ENCODE measurements at places on chromosomes 3 and 15.

DNA sequence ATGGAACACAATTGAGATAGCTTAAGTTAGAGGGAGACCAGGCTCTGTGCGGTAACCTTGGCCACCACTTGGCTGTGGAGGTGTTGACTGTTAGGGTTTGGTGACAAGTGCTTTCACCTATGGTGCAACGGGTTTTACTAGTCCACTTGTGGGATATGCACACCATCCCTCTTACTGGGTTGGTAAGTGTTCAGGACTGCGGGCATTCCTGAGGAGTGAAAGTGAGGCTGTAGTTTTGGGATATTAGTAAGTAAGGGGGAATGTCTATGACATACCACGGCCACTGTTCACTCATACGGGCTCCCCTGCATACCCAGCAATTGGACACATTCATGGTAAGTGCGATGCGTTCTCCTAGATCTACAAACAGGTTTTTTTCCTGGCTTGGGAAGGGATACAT is 8.0 kb upstream of the RAD54L2 start:
- DNase-seq: no peak

GRCh38 chr3:179056326-179056725 is 15.3 kb downstream of the ZMAT3 start:
- DNase-seq: no peak

GRCh38 chr3:60758831-60759230 is 492.4 kb downstream of the FHIT start:
- no peak for DNase-seq

DNA sequence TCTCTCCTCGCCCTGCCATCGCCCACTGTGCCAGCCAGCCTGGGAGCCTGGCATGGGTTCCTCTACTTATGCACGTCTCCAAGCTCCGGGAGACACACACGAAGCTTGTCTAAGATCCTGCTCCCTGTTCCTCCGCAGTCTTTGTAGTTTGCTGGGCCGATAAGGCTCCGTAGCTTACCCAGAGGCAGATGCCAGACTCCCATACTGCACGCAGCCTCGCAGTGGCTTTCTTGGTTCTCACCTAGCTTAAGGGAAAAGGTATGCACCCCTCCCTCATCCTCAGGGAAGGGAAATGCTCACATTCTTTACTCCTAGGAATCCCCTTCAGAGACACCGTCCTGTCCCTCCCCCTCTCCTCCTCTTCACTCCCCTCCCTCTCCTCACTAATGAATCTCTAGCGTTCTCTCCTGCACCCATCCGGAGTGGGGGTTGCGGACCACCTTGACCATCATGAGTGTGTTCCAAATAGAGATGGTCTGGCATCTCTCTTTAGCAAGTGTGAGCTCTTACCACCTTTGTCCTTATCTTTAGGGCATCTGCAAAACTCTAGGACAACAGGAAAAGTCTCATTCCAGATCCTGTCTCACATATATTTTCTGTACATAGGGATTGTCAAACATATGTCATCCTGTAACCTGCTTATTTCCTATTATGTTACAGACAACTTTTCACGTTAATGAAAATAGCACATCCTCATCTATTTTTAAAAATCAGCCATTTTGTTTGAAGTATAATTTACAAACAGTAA is 56.5 kb downstream of the TMEM266 start:
- no peak for DNase-seq

GRCh38 chr15:64090527-64090926 is 3.1 kb downstream of the CIAO2A start:
- DNase-seq: no peak

DNA sequence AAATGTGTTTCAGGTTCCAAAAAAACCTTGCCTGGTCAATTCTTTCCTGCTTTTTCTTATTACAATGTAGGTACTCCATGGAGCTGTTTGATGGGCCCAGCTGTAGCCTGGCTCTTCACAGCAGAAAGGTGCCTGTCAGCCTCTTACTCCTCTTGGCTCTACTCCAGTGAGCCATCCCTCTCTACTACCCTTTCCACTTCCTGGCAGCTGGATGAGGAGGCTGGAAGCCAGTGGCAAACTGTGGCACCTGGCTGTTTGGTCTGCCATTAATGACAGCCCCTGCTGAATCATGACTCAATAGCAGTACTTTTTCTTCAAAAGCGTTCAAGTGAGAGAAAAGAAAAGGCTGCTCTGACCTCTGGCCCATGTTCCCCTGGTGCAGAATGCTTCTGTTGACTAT is 618.1 kb downstream of the PYDC2 start:
- no peak for DNase-seq

DNA sequence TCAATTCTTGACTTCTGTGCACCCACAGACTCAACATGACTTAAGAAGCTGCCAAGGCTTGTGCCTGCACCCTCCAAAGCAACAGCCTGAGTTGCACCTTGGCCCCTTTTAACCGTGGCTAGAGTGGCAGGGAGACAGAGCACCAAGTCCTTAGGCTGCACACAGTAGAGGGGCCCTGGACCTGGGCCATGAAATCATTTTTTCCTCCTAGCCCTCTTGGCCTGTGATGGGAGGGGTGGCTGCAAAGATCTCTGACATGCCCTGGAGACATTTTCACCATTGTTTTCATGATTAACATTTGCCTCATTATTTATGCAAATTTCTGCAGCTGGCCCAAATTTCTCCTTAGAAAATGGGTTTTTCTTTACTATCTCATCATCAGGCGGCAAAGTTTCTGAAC is 836.8 kb downstream of the ZPLD1 start:
- no peak for DNase-seq

DNA sequence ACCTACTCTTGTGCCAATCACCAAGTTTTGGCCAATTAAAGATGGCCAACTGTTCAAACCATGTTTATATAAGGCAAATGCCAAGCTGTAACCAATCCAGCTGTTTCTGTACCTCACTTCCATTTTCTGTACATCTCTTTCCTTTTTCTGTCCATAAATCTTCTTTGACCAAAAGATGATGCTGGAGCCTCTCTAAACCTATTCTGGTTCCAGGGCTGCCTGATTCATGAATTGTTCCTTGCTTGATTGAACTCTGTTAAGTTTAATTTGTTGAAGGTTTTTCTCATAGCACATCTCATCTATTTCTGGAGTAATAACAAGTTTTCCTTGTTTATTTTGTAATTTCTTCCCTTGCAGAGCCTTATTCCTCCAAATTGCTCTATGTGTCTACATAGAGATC is 115.3 kb upstream of the SMAD3 start:
- no peak for DNase-seq

GRCh38 chr15:40957581-40958051 is 4.3 kb downstream of the CHAC1 start:
- DNase-seq: no peak

DNA sequence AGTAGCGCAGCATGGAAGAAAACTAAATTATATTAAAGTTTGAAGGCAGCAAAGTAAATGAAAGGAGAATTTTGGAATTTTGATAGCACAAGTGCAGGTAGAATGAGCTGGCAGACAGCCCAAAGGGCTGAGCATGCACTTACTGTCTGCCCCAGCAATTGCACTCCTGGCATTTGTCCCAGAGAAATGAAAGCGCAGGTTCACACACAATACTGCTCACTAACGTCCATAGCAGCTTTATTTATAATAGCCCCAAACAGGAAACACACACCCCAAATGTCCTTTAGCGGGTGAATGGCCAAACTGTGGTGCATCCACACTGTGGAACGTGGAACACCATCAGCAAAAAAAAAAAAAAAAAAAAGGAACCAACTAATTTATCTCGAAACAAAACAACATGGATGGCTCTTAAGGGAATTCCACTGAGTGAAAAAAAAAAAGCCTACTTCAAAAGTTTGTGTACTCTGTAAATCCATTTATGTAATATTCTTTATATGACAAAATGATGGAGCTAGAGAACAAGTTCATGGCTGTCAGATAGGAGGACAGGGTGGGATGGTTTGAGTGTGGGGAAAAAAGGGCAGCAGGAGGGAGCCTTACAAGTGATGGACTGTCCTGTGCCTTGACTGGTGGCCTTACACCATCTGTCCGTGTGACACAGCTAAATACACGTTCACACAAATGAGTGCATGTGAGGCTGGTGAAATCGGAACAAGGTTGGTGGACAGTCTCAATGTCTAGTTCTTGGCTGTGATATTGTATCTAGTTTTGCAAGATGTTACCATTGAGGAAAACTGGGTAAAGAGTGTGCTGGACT is 6.0 kb upstream of the TM2D3 start:
- DNase-seq: no peak

DNA sequence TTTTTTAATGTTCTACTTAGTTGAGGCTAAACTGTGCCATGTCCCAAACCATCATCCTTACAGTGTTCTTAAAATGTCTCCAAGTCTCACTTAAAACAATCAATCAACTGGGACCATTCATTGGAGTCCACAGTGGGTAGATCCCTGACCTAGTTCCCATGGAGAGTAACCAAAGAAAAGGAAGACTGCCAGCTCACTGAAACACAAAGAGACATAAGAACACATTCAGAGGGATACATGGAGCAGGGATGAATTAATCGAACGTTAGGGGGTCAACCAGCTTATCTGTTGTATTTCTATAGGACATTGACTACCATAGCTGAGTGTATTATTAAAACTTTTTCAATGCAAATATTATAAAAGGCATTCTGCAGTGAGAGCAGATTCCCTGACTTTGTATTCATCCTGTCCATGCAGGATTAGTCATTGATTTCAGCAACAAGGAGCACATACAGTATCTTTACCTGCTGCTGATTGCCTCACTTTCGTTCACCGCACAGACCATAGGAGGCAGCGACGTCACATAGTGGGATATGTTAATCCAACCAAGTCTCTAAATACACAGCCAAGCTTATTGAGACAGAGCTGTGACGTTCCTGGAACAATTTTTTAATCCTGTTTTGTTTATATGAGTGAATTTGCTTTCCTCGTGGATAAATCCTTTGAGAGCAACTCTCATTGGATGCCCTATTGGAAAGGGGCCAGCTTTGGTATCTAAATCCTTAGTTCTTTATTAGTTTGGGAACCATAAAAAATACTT is 364.9 kb upstream of the RBMS3 start:
- no peak for DNase-seq

GRCh38 chr3:10116138-10116460 is 624 bp downstream of the BRK1 start:
- no peak for DNase-seq

DNA sequence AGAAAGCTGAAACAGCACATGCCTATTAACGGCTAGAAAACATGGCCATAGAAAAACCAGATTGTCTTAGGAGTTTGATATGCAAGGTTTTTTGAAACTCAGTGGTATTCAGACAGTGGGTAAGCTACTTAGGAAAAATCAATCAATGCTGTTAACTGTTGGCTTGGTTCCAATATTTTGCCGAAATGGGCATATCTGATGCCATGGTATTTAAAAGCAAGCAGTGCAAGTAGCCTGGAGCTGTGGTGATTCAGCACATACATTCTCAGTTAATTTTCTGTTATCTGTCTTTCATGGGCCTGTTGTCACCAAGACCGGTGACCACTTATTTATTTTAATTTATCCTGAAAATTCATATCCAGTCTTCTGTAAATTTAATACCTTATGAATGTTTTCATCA is 17.3 kb upstream of the SUCNR1 start:
- DNase-seq: no peak

DNA sequence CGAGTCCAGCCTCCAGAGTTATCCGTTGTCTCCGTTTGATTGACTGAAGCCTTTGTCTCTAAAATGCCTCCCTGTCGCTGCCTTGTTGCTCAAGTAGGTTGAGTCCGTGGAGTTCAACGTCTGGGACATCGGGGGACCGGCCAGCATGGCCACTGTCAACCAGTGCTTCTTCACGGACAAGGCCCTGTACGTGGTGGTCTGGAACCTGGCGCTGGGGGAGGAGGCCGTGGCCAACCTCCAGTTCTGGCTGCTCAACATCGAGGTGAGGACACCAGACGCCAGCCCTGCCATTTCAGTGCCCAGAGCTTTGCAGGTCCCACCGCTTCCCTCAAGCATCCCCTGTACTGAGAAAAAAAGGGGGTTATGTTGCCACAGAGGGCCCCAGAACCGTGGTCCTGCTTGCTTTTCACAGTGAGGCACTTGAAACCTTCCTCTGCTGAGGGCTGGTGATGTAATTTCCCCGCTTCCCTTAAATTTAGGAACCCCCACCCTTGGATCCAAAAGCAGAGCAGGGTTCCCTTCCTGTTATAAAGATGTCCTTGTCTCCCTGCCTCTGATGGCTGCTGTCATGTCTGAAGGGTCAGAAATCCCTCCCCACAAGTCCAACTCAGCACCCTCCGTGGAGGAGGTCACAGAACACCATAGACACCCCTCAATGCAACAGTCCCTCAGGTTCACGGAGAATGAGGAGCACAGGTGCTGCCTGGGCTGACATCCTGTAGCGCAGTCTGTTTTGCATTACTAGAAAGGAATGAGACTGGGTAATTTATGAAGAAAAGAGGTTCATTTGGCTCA is 105.7 kb downstream of the LRRK1 start:
- DNase-seq: peak; percentile 43
